ENCODE measurements at places on chromosomes 3 and 15.

DNA sequence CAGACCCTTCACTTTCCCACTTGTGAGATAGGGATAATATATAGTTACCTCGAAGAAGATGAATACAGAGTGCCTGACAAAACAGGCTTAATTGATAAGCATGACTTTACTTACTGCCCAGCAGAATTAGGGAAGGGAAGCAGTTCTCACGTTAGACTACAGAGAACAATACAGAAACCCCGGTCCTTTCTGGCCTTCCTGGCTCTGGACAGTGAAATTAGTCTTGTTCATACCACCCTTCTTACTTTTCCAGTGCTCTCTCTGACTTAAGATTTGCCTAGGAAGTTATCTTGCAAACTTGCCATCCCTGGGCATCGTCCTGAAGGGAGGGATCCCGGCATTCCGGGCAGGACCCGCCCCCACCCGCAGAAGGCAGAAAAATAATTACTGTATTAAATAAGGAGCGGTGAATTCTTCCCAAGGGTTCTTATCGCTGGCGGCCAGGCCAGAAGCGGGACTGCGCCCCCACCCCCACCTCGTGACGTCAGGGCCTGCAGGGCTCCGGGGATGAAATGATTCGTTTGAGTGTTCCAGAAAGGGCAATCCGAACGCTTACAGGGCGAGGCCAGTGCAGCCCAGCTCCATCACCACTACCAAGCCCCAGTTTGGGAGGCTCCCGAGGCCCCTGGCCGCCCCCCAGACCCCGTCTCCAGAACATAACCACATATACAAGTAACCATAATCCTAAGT, 8.4 kb downstream of the SOX2 start:
- DNase-seq: no peak

GRCh38 chr3:51712511-51712931, 5.7 kb downstream of the GRM2 start:
- no peak for DNase-seq

- no peak for DNase-seq
Observed at GRCh38 chr15:61017109-61017508, 212.0 kb downstream of the RORA start.

DNA sequence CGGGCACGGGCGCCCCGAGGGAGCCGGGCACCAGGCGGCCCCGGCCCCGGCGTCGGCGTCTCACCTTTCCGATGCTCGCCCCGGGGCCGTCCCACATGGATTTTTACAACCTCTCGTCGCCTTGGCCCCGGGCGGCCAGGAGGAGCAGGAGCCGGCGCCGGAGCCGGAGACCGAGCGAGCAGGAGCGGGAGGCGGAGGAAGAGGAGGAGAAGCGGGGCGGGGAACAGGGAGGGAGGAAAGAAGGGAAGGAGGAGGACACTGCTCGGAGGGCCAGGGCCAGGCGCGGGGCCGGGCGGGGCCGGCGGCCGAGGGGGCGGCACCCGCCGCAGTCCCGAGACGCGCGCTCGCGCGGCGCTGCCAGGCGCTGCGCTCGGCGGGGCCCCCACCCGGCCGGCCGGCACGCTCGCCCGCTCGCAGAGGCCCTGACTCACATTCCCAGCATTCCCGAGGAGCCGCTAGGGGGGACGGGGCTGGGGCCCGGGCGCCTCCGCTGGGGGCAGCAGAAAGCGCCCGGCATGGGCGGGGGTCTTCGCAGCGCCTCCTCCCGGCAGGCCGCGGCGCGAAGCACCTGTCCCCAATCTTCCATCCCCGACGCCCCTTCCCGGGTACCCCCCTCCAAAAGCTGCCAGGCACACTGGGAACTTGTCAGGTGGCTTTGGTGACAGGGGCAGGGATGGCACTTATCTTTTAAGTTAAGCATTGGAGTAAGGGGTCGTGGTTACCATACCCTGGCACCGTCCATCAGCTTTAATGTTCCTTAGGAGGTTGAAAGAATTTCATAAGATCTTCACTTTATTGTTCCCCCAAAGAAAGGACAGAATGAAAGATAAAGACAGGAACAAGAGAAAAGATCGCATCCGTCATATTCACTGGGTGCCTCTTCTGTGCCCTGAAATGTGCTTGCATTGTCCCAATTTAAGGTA, at the start of gene ERC2:
Gene ERC2, minus strand, starts transcription at position 284 of the 923 bp plus-strand sequence.
- no peak for DNase-seq

DNA sequence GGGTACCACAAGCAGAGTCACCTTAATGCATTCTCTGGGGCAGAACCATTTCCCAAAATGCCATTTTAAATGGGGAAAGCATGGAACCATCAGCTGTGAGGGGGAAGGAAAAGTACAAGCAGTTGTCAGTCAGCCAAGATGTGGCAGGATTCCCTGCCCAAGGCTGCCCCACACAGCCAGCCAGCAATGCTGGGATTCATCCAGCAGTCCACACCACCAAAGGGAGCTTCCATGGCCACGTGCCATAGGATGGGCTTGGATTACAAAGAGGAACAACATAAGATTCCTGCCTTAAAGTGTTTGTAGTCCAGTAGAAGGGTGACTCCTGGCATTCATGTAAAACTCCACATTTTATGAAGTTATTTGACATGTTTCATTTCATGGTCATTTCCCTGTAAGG, 233.3 kb downstream of the SHOX2 start:
- DNase-seq: no peak

GRCh38 chr3:122936335-122936734, 91.2 kb downstream of the SEMA5B start:
- DNase-seq: no peak

GRCh38 chr3:14922863-14923262, 24.5 kb upstream of the NR2C2 start:
- DNase-seq: no peak

DNA sequence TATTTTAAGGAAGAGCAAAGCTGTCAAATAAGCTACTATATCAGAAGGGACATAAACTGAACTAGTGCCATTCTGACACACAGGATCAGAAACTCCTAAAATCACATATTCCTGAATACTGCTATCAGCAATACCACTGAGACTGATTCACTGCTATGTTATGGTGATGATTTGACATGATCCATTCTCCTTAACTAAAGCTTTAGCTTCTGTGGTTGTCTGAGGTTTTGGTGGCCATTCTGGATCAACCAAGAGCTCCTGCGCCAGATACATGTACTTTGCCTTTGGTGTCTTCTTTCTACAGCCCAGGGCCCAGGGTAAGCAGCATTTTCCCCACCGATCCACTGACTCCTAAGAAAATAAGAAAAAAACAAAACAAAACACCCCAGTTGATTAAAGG, 6.7 kb upstream of the GP5 start:
- DNase-seq: no peak

DNA sequence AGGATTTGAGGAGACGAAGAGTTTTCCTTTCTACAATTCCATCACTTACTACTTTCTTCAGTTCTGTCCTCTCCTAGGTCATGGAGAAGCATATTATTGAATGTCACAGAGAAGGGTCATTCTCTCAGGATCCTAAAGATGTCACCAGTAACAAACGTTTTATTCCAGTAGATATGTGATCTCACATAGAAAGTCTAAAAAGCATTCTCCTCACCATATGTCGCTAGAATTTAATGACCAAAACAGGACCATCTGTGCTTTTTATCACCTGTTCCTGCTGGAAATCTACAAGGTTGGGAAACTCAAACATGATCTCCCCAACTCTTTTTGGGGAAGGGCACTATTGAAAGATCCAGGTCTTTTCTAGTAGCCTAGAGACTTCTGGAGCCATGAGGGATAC, 24.0 kb upstream of the FRMD5 start:
- no peak for DNase-seq

DNA sequence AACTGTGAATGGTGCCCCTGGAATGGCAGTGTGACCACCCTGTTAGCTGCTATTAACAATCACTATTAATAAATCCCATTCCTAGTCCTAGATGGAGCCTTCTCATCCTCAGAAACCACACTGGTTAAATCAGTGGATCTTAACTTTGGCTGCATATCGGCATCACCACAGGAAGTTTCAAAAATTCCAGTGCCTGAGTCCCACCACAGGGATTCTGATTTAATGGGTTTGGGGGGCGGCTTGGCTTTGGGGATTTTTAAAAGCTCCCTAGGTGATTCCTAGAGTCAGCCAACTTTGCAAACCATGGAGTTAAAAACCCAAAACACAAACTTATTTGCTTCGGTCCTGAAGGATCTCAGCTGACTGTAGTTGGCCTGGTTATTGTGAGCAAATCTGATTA, 3.1 kb downstream of the FAM107A start:
- DNase-seq: no peak

Measured in activated T-helper 9 cell treated with anti-CD3 and anti-CD28 coated beads, Interleukin-2, amount 50 U/mL, for 16 hours (primary cell).